Activated naive CD4-positive, alpha-beta T cell treated with anti-CD3 and anti-CD28 coated beads for 36 hours (primary cell): ENCODE measurements at places on chromosomes 12 and 14. TPM values are rescaled to one million over a fixed set of nuclear protein-coding genes. Genes with fewer than 3 reads are reported as not detected.

- peaks cover 27% of the 10 kb centered on the region for H3K36me3 ChIP-seq
- H3K4me3 ChIP-seq = peak overlapping the region; percentile 42
- peak overlapping the region; percentile 75 for H3K27ac ChIP-seq
- no peaks in the 10 kb centered on the region for H3K27me3 ChIP-seq
- peak; percentile 87 for DNase-seq
- H3K4me1 ChIP-seq = peaks cover 34% of the 10 kb centered on the region
These were observed 1.8 kb downstream of the COX6A1 start for GRCh38 chr12:120439646-120440247.

DNA sequence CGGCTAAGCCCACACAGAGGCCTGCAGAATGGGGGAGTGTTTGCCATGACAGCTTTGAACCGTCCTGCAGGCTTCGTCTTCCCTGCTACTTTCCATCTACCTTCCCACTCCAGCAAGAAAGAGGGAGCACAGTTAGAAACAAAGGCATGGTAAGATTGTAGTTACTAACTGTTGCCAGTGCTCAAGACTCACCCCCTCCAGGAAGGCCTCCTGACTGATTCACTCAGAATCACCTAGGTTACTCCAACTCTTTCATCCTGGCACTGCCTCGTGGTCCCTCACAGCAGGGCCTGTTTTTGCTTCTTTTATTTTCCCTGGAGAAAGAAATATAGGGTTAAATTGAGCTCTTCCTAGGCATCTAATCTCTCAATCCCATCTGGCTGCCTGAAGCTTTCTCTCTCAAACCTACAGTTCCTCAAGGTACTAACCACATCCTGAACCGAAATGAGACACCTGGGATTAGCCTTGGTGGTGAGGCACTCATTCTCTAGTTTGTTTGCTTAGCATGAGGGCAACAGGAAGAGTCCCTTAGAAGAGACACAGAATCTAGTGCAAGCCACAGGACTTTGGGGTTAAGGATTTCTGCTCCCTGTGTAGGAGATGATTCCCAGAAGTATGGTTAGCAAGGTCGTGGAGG lies 7.8 kb downstream of the GALNT6 start:
- H3K27me3 ChIP-seq = no peaks in the 10 kb centered on the region
- no peak overlapping the region for H3K27ac ChIP-seq
- peaks cover 36% of the 10 kb centered on the region for H3K4me1 ChIP-seq
- H3K36me3 ChIP-seq = peaks cover 16% of the 10 kb centered on the region
- peak; percentile 47 for DNase-seq

DNA sequence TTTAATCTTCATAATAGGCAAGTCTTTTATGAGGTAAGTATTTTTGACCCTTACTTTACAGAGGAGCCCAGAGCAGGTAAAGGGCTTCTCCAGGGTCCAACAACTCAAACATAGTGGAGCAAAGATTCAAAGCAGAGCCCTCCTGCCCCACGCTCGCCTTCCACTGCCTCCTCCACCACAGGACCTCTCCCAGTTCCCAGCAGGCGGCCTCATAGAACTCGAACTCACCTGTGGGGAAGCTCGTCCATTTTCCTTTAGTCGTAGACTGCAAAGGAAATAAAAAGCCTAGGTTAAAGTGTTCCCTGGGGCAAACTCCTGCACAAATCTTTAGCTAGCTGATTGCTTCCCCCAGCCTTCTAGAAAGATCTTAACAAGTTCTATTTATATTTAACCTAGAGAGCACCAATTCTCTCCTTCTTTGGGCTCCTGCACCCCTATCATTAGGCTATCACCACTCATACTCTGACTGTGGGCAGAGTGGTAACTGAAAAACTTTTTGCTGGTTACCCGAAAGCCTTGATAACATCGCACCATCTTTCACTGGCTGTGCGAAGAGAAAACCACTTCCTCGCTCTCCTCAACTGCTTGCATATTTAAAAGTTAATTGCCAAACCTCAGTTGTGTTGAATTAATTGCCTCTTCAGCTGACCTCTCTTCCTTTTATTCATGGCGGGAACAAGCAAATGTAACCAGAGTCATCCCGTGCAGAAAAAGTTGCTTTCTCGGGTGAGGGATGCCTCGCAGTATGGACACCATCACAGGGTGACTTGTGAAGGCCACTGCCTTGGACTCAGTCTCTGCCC lies 299.6 kb downstream of the DPF3 start:
- H3K27me3 ChIP-seq = no peaks in the 10 kb centered on the region
- DNase-seq = peak; percentile 43
- no peak overlapping the region for H3K27ac ChIP-seq

- no peak overlapping the region for H3K27ac ChIP-seq
- no peak overlapping the region for H3K4me3 ChIP-seq
- no peaks in the 10 kb centered on the region for H3K27me3 ChIP-seq
- H3K36me3 ChIP-seq = no peaks in the 10 kb centered on the region
- DNase-seq = no peak
- H3K4me1 ChIP-seq = no peaks in the 10 kb centered on the region
These were observed 76.3 kb downstream of the ANO2 start for GRCh38 chr12:5868625-5869295.

The KRT80 gene
- not detected for total RNA-seq

The IL31 gene
- total RNA-seq = not detected

The SRRM4 gene
- not detected for total RNA-seq
